Fibroblast of skin of back (primary cell): ENCODE measurements at places on chromosomes 5 and 9.

DNA sequence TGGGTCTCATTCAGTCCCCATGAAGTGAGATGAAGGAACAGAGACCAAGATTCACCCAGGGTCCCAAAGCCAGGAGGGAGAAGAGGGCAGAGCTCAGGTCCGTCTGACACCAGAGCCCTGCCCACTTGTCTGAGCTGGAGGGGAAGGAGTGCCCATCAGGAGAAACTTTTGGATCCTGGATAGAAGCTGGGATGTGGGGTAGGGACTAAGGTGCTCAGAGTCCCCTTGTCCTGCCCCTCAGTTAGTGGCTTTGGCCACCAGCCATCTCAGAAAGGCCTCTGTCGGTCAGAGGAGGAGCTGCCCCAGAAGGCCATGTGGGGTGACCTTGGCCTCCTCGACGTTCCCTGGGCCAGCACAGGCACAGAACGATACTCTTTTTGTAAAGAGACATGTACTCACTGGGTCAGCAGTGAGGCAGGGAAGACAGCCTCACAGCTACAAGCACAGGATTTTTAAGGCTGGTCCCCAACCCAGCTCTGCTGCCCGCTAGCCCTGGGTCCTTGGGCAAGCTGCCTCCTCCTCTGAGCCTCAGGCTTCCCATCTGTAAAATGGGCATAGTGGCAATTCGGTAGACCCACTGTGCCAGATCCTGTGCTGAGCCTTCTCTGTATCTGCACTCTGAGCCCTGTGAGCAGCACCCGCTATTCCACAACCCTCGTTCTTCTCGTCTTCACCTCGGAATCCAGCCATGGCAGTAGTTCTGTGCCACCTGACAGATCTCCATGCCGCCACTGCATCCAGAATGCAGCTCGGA is 49.4 kb downstream of the C9orf50 start:
- no peak for DNase-seq

GRCh38 chr5:144971108-144971850 is 800.6 kb downstream of the KCTD16 start:
- no peak for DNase-seq

DNA sequence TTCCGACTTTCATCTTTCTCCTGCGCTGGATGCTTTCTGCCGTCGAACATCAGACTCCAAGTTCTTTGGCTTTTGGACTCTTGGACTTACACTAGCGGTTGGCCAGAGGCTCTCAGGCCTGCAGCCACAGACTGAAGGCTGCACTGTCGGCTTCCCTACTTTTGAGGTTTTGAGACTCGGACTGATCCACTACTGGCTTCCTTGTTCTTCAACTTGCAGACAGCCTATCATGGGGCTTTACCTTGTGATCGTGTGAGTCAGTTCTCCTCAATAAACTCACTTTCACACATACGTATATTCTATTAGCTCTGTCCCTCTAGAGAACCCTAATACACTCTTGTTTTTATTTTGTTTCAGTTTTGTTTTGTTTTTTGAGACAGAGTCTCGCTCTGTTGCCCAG is 10.3 kb downstream of the FKBP15 start:
- DNase-seq: no peak

GRCh38 chr5:157734436-157734835 is 3.2 kb downstream of the THG1L start:
- no peak for DNase-seq

DNA sequence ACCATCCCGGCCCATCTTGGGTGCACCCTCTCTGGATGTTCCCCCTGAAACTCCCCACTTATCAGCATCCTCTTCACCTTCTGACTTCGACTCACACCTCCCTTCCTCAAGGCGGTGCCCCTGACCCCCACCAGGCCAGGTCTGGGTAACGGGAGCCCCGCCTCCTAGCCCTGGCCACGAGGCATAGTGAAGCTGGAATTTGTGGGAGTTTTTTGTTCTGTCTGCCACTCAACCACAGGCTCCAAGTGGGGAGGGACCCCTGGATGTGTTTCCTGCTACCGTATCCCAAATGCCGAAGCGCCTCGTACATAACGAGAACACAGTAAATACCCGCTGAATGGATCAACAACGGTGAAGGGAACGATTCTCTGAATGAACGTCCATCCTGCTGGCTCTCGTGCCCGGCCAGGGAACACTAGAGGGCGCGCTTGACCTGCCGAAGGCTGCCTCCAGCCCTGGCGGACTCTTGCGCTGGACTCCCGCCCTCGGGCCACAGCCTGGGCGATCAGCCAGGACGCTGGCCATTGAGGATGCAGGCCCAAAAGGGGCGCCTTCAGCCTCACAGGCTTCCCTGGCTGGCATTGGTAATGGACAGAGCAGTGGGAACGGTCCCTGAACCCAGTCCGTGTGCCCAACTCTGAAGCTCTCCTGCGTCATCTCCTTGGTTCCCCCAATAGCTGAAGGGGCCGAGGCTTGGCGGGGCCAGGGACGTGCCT is 47.3 kb upstream of the PHYKPL start:
- peak; percentile 61 for DNase-seq

- no peak for DNase-seq
Measured at GRCh38 chr9:5917888-5918287, 27.2 kb downstream of the MLANA start.

DNA sequence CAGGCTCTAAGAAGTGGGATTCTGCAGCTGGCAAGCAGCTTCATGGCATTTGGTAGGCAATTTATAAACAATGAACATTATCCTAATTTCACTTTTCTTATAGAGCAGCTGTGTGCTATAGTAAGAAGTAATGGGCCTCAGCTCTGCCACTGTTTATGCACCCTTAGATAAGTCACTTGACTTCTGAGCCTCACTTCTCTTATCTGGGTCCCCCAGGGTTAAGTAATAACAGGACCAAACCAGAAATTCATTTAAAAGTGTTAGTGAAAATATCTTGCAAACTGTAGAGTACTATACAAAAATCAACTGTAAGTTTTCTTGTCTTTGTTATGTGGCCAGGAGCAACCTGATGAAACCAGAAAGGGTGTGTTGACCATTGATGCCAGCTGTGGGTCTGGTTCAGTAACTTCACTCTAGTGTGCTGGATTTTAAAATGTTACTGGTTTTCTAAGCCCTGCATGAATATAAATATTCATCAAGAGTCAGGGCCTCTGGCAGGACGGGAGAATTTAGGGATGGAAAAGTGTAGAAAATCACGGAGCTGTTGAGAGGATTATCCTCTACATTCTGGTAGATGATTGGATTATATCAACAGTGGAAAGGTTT is 24.2 kb downstream of the TNFAIP8 start:
- no peak for DNase-seq

GRCh38 chr5:153489611-153490010 is 859 bp upstream of the GRIA1 start:
- peak; percentile 38 for DNase-seq

DNA sequence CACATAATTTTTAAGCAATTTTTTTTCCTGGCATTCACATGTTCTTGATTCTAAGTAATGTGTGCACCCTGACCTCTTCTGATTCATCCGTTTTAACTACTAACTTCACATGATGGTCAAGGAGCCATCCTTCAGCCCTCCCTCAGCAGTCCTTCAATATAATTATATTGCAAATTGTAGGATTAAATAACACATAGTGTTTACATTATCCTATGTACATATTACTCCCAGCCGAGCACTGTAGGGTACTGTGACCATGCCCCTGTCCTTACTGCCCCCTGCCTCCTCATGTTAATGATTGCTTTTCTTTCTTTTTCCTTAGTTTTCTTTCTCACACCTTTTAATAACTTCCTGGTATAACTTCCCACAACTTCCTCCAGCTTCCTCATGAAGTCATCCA is 96.3 kb upstream of the FANCC start:
- DNase-seq: no peak

DNA sequence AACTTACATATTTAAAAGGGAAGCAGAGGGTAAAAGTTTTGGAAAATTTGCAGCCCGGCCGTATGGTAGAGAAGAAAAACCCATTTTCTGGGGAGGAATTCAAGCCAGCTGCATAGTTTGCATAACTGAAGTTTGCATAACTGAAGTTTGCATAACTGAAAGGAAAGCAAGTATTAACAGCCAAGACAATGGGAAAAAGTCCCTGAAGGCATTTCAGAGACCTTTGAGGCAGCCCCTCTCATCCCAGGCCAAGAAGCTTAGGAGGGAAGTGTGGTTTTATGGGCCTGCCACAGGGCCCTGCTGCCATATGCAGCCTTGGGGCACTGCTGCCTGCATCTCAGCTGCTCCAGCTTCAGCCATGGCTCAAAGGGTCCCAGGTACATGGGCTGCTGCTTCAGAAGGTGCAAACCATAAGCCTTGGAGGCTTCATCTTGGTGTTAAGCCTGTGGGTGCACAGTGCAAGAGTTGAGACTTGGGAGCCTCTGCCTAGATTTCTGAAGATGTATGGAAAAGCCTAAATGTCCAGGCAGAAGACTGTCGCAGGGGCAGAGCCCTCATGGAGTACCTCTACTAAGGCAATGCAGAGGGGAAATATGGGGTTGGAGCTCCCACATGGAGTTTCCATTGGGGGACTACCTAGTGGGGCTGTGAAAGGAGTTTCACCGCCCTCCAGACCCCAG is 36.9 kb upstream of the CXCL14 start:
- no peak for DNase-seq

GRCh38 chr5:9421884-9422283 is 124.0 kb downstream of the SEMA5A start:
- DNase-seq: no peak
